ENCODE measurements at places on chromosomes 11 and 22.

- no peak for DNase-seq
These were observed 252.6 kb upstream of the B3GAT1 start for GRCh38 chr11:134664447-134665187.

GRCh38 chr22:40603088-40603605 lies 33.4 kb downstream of the MRTFA start:
- no peak for DNase-seq

GRCh38 chr11:60743058-60743457 lies 13.6 kb upstream of the MS4A15 start:
- DNase-seq: no peak

GRCh38 chr11:70398834-70399680 lies 728 bp downstream of the CTTN start:
- no peak for DNase-seq

DNA sequence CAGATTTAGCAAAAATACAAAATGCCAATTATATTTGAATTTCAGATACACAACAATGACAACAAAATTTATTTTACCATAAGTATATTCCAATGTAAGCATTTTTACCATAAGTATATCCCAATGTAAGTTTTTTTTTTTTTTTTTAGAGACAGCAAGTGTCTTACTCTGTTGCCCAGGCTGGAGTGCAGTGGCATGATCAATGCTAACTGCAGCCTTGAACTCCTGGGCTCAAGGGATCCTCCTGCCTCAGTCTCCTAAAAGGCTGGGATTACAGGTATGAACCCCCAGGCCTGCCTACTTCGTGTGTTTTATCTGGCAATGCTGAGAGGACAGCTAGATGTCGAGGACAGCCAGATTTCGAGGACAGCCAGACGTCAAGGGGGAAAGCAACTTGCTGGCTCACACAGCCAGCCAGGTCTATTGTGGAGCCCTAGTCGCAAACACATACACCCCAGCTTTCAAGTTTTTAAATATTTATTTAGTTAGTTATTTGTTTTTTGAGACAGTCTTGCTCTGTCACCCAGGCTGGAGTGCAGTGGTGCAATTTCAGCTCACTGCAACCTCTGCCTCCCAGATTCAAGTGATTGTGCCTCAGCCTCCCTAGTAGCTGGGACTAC lies 1.1 kb upstream of the SERPING1 start:
- DNase-seq: no peak

DNA sequence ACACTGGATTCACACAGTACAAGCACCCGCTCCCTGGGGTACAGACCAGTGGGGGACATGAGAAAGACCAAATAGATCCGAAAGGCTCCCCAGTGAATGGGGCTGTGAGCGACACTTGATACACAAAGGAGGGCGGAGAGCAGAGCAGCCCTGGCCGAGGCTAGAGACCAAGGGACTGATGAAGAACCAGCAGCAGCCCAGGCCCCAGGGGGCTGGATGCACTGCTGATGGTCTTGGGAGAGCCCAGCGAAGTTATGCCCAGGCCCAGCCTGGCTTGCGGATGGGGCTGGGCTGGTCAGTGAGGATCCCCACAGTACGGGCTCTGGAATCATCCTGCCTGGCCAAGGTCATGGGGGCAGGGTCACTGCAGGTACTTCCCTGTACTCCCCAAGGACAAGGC lies 23.2 kb downstream of the ARHGAP1 start:
- DNase-seq: no peak

DNA sequence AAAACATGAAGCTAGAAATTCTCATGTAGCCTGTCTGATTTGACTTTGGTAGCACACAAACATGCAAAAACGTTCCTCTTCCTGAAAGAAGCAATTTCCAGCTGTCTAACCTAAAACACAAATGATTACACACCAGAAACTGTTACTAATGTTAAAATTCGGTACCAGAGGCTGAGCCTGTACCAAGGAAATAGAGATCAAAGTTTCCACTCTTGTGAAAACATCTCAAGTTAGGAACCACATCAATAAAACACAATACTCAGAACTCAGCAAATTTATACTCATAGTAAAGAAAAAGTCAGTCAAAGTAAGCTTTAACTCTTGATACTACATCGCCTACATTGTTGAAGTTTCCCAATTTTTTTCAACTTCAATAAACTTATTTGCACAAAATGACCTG lies 107.8 kb downstream of the FCHSD2 start:
- DNase-seq: no peak

- DNase-seq: peak; percentile 70
These were observed 31.3 kb upstream of the YPEL1 start for GRCh38 chr22:21766691-21767462.

DNA sequence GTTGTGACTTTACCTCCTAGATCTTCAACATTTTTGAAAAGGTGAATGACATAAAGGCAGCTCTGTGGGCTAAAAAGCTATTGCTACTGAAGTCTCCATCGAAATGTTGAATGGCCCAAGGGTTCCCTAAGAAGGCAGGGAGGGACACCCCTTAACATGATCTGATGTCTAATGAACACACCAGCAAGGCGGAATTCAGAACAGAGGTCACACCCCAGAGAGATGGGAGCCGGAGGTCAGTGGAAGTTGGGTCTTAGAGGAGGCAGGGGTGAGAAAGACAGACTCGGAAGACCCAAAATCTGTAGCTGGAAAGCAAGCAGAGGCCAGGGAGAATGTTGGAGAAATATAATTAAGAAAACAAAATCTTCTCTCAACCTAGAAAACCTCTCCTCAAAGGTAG lies 79.0 kb downstream of the TRIM29 start:
- no peak for DNase-seq

GRCh38 chr11:16883174-16883573 lies 131.0 kb downstream of the PLEKHA7 start:
- no peak for DNase-seq

DNA sequence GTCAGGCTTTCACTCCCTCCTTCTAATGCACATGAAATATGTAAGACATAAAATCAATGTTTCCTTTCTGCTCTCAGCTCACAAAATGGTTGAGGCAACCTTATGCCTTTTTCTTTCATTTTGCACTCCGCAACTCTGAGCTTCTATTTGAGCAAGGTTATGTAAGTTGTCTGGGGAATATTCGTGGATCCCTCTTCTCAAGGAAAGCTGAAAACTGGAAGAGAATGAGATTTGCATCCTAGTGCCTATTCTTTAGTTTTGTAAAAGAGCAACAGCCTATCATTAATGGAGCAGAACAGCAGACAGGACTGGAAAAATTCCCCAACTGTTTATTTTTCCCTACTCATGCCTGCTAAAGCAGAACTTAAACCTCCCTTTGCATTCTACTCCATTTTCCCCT lies 141.7 kb downstream of the FAM76B start:
- DNase-seq: no peak

DNA sequence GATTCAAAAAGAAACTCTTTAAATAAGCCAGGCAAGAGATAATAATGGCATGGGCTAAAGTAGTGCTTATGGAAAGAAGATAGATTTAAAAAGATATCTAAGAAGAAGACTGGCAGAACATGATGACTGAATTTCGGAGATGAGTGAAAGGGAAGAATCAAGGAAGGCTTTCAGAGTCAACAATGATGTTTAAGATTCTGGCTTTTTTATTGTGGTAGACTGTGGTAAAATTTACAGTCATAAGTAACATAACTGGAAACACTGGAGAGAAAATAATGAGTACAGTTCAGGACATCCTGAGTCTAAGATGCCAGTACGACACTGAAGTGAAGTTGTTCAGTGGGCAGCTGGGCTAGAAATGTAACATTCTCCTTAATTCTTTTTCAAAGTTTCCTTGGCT lies 85.2 kb downstream of the PHF21A start:
- no peak for DNase-seq

- DNase-seq: no peak
These were observed 117.5 kb upstream of the RRM1 start for GRCh38 chr11:3977078-3977477.

GRCh38 chr11:63670096-63670432 lies 1.1 kb downstream of the ATL3 start:
- no peak for DNase-seq

GRCh38 chr22:29251981-29252911 lies 15.5 kb downstream of the RHBDD3 start:
- DNase-seq: no peak

GRCh38 chr22:19884161-19884953 lies 29.7 kb upstream of the GNB1L start:
- DNase-seq: no peak

GRCh38 chr11:80424012-80424695 lies 983.3 kb upstream of the TENM4 start:
- no peak for DNase-seq

DNA sequence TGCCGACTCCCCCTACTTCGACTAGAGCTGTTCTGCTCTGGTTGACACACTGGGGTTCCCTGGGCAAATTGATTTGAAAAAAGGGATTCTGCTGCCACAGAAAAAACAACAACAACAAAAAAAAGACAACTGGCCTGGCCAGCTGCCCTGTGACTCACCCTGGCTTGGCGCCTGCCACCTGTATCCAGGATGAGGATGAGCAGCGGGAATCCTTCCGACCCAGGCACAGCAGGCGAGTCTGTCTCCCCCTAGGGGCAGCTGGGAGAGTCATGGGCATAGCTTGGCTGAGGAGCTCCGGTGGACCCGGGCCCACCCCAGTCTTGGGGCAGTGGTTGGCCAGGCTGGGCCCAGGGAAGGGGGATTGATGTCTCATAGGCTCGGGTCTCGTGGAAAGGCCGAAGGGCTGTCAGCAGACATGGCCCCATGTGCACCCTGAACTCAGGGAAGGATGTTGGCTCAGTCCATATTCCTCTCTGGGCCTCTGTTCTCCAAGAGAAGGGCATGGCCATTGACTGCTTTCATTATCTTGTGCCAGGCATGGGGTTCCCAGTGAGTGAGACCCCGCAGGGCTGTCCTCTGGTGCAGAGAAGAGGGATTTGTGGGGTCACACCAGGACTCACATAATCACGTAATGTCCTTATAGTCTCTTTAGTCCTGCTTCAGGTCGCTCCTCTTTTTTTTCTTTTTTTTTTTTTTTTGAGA lies 10.4 kb upstream of the SUN2 start:
- DNase-seq: no peak

- DNase-seq: no peak
These were observed 86.2 kb downstream of the MSANTD4 start for GRCh38 chr11:105935791-105936190.

GRCh38 chr11:71433648-71434450 lies 14.3 kb downstream of the DHCR7 start:
- DNase-seq: no peak

DNA sequence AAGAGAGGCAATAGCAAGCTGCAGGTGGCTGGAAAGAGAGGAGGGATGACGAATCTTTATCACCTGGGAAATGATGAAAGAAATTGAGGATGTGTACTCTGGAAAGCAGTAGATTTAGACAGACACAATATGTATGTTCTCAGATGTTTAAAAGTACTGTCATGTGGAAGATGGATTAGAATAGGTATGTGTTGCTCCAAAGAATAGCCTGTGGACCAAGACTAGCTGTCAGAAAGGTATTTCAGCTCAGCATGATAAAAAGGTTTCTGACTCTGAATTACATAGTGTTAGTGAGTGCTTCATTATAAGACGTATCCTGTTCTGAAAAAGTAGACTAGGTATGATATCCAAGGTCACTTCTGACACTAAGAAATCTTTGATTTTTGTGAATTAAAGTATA lies 322.4 kb downstream of the CNTN5 start:
- no peak for DNase-seq

DNA sequence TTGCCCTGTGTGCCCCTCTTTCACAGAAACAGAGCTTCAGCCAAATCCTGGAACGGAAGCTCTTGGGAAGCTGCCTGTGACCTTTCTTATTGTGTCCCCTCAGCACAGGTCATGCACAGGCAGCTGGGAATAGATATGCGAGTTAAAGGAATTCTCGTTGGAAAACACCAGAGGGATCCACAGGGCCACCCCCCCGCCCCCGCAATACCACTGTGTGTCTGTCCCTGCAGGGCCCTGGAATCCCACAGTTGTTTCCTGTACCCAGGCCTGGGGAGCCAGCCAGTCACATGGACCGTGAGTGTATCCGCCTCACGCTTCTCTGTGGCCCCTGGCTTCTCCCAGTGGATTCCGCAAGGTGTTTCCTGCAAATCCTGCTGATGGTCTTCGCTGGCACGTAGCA lies 29.0 kb downstream of the TIMP3 start:
- no peak for DNase-seq

- no peak for DNase-seq
These were observed 516 bp upstream of the SERPINH1 start for GRCh38 chr11:75561426-75562047.

DNA sequence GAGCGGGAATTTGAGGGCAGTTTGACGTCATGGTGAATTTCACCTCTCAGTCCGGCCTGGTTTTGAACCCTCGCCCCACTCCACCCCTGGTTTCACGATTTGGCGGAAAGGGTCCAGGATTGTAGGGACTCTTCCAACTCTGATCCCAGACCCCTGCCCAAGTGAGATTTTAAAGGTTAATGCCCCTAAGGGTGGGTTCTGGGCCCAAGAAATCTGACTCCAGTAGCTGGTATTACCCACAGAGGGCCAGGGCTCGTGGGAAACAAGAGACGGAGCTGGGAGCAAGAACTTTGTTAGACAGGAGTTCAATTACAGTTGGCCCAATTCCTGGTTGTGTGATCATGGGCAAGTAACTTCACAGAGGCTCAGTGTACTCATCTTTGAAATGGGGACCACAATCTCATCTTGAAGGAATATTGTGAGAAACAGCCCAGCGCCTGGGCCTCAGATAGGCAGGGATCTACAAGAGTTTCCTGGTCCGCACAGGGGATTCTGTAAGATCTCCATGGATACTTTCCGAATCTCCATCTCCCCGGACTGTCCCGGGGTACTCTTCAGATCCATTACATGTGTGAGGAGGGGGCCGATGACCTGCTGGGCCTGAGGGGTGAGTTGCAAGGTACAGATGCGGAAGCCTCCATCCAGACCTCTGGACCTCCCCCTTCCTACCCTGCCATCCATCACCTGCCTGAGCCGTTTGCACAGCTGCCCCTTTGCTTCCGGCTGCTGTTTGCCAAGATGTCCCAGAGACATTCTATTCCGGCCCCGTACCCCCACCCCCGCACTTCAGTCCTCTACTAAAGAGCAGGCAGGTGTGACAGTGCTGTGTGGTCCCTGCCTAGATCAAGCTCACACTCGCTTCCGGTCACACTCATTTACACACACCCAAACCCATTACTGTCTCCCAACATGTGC lies 687 bp upstream of the CALCA start:
- DNase-seq: no peak

GRCh38 chr22:26273011-26273675 lies 103.9 kb downstream of the SEZ6L start:
- DNase-seq: no peak

- DNase-seq: no peak
These were observed 32.7 kb upstream of the CCDC34 start for GRCh38 chr11:27395556-27396258.

- DNase-seq: no peak
These were observed 61.4 kb downstream of the DDX10 start for GRCh38 chr11:108726077-108726800.

All from activated gamma-delta T cell treated with anti-CD3 and anti-CD28 coated beads, Interleukin-2, amount 50 U/mL, for 16 hours (primary cell).